ENCODE measurements at places on chromosomes 2 and 18. TPM values are rescaled to one million over a fixed set of nuclear protein-coding genes. Genes with fewer than 3 reads are reported as not detected.

DNA sequence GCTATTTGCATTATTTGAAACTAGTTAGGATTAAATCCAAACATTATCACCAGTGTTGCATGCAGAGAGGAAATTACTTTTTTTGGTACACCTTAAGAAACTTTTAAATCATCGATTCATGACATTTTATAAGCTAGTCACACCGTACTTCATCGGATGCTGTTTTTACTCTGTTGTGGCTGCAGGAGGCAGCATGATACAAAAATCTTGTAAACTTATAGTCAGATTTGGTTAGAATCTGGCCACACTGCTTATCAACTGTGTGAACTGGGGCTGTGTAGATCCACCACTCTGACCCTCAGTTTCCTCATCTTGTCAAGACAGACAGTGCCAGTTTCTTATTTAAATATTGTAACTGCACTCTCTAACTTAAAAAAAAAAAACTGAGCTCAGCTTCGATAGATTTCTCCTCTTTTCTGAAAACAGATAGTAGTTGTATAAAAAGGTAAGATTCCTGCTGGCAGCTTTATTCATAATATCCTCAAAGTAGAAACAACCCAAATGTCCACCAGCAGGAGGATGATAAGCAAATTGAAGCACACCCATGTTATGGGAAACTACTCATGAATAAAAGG is 77.8 kb downstream of the RAPGEF4 start:
- no peak for DNase-seq

Gene CXCR4
- 5.9 TPM for total RNA-seq

GRCh38 chr2:203400805-203401585 is 72.8 kb downstream of the ABI2 start:
- no peak for DNase-seq

GRCh38 chr2:178392215-178392614 is 58.8 kb downstream of the PRKRA start:
- DNase-seq, result no peak

DNA sequence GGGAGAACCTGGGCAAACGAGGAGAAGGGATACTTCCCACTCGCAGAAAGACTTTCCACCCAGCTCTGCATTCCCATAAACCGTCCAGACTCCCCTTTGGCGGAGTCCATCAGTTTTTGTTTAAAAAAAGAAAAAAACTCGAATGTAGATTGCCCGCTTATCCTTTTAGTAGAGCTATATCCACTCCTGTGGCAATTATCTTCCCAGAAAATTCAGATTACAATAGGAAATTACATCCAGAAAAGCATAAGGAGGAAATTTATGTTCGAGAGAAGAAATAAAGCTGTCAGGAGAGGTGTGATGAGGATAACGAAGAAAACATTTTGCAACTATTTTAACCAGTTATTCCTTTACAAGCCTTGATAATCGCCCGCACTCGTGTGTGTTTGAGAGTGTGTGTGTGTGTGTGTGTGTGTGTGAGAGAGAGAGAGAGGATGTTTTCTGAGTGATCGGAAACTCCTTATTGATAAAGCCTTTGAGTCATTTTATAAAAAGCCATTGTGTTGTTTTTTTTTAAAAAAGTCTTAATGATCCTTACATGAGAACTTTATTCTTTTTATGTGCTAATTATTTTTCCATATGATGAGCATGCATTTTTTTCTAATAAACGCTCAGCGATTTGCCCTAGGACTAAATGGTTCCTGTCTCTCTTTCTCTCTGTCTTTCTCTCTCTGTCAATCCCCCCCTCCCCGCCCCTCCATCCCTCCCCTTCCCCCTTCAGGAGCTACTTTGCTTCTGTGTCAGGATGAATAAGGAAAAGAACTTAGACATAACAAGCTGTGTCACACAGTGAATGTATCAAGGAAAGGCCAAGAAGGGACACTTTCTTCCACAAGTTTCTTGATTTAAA is 1.1 kb upstream of the PPP3R1 start:
- DNase-seq, result no peak

Gene SERPINB12
- total RNA-seq, result not detected

DNA sequence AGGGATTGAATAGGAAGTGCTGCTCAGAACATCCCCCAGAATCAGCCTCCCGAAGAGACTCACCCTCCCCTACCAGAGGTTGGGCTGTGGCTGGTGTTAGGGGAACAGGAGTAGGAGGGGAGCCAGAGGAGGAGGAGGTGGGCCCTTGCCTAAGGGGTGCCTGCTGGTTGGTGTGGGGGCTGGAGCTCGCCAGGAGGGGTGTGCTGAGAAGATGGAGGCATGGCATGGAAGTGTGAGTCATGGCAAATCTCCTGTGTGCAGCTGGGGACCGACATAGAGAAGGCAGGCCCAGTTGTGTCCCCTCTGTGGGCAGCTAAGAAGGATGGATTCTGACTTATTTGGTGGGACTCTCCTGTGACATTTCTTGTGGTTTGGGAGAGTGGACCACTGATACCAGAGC is 73.7 kb downstream of the DGKD start:
- DNase-seq, result no peak

DNA sequence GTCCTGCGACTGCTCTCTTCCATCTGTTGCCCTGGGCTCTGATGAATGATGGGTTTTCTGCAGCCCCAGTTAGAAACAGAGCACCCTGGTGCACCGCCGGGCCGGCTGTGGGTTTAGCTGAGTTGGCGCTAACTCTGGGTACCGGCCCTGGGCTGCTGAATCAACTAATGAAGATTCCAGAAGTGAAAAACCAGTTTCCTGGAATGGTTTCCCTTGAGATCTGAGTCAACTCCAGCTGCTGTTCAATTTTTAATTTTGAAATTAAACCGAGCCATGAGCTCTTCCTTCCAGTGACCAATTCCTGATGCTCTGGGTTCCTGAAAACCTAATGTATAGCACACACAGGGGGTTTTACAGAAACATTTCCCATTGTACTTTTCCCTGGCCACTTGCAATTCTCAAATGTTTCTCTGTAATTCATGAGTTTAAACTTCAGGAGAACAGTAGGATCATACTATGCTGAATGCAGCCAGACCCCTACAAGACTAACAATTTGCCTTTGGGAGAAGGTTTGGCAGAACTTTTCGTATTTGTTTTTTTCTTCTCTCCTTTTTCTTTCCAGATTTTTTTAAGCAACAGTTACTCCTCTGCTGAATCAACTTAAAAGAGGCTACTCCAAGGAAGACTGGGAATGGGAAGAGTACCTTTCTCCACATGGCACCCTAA is 5.5 kb downstream of the COL6A3 start:
- no peak for DNase-seq

- DNase-seq, result no peak
These were observed 601.8 kb downstream of the LRP1B start for GRCh38 chr2:141528990-141529389.

GRCh38 chr2:173149491-173149890 is 73.8 kb downstream of the MAP3K20 start:
- DNase-seq, result no peak

Gene NPHP1
- total RNA-seq, result 6.3 TPM

DNA sequence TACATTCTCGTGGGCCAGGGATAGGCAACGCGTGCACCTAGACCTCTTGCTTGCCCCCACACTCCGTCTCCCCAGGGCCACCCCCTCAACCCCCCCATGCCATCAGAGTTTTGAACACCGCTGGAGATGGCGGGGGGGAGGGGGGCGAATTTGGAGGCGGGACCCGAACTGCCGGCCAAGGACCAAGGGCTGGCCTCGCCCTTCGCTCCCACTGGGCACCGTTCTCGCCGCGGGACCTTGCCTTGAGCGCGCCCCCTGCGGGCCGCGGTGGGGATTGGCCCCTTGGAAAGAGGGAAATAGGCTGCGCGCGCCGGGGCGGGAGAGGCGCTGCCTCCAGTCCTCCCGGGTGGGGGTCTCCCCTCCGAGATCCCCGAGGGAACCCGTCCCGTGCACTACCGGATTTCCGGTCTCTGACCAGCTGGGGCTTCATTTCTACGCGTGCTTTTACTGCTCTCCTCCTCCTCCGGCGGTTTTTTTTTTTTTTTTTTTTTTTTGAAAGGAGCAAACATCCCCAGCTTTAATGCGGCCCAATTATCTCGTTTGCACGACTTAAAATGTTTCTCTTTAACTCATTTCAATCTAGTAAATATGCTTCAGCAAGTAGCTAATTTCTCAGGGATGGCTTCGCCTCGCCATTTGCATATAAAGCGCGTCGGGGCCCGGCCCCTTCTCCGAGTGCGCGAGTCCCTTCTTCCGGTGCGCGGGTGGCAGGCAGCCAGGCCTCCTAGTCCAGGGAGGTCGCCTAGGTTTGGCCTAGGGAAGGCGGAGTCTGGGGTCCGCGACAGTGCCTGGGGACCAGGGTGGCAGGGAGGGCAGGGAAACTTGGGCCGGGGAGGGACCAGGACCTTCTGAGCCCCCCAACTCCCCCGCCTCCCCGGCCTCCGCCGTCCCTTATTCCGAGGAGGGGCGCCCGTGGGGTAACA is 10.0 kb upstream of the GBX2 start:
- no peak for DNase-seq

Gene PKDCC
- 290 TPM for total RNA-seq

Gene RFTN2
- 5.8 TPM for total RNA-seq

DNA sequence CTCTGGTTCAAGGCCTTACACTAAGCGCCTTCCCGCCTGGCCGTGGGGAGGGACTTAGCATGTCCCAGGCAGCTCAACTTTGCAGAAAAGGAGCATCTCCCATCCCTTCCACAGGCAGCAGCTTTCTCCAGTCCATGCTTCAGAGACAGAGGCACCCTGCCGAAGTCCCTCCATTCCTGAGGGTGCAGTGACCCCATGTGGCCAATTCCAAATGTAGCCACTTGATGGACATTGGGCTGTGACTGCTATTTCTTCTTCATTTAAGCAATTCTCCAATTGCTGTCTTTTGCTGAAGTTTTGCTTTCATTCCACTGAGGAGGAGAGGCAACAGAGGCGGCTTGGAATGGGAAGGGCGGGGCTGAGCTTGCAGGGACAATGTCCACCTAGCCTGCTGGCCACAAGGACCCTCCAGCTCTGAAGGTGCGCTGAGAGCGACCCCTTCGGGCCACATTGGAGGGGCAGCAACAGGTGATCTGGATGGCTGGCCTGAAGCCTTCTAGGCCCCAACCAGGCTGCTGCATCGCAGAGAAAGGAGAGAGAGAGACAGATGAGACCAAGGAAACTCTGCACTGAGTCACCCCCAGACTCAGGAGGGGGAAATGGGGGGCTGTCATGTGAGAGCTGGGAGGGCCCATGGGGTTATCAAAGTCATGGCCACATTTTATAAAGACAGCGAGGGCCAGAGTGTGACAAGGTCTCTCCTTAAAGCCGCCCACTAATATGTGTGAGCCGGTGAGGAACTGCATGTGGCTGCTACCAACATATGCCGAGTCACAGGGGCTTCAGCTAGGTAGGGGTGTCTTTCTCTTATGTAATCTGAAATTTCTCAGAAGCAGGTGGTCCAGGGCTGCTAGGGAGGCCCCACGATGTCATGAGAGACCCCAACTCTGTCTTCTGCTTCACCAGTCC is 61.3 kb downstream of the LONRF2 start:
- no peak for DNase-seq

Gene SCN2A
- 0.42 TPM for total RNA-seq

DNA sequence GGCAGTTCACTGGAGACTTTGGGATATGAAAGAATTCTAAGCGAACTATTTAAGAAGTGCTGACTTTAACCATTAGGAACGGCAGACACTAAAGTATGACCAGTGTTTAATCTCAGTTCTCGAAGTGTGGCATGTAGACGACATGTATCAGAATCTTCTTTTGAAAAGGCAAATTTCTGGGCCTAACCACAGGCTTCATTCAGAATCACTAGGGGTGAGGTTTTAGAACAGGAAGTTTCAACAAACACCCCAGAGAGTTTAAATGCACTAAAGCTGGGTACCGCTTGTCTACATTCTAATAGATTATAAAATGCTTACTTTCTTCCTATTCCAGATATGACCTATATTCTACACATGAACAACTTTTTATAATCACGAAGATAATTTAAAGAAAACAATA is 180.3 kb downstream of the ANKRD44 start:
- DNase-seq, result no peak
